ENCODE measurements at places on chromosomes 3 and 15.

- DNase-seq, result no peak
Observed at GRCh38 chr3:39435006-39435748, 28.7 kb downstream of the RPSA start.

DNA sequence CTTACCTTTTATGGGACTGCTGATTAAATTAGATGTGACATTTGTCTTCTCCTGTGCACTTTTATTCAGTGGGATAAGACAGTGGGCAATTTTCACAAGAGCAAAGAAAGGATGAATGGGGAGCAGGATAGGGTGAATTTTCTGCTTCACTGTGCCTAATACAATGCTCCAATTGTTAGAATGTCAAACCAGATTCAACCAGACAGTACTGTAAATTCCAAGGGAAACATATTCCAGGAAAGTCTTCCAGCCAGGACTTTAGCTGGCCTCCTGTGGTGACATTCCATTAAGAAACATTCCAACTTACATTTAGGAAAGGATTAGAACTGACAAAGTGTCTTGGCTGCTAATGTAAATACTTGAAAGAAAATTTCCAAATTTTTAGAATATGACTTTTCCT lies 100.1 kb upstream of the PROK2 start:
- DNase-seq, result no peak

DNA sequence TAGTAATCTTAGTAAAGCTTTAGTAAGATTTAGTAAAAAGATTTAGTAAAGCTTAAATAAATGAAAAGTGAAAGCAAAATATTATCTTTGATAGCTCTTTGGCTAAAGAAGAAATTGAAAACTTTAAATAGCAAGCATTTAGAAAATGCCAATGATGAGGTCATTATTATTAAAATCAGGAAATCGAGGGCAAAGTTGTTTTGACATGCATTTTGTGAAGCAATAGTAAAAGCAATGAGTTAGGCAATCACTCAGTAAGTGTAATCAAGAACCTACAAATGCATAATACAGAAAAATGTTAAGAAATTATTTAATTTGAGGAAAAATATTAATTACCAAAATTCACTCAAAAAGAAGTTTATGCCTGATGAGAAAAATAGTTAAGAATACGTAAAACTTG lies 280.3 kb upstream of the MME start:
- DNase-seq, result no peak

DNA sequence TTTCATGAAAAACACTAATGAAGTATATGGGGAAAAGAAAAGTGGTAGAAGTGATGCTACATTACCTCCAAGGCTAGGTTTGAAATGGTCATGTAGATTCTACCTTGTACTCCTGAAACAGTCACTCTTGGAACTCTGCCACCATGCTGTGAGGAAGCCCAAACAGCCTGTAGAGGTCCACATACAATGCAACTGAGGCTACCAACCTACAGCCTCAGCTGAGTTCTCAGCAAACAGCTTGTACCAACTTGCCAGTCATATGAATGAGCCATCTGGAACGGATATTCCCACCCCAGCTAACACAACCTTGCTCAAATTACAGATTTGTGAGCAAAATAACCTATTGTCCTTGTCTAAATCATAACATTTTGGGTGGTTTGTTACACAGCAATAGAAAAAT lies 193.5 kb downstream of the ULK4 start:
- DNase-seq, result no peak

DNA sequence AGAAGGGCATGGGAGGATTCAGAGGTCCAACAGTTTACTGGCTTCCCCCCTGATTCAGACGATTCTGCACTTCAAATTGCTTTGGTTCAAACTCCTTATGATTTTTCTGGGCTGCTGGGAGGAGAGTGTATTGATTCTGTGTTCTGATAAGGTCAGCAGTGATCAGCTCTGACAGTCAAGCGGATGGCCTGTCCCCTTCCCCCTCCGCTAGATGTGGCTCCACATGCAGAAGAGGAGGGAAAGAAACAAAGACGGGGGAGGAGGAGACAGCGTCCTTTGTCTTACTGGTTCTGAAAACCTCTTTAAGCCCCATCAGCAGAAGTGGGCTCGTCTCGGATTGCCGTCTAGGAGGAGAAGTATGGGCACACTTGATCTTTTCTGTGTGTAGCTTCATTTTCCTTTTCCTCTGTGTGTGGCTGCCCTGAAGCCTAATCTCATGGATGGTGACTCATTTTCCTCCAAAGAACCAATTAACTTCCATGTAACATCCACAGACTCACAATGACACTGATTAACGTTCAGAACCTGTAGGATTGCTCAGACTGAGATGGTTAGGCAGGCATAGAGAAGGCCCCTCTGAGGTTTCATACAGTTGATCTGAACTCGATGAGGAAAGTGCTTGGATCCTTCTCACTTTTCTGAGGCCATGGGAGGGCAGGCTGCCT lies 162.4 kb upstream of the PPP2R3A start:
- DNase-seq, result no peak

DNA sequence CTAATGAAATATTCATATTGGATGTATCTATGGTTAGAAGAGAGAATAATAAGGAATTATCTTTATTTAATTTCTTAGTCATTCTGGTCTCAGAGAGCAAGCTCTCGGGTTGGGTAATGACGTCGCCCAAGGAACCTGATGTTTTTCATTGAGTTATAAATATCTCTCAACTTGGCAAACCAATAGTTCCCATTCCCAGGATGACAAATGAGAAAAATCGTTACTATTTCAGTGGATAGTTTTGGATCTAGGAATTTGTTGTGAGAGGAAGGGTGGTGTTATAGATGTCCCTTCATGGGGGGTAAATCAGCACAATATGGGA lies 162.9 kb upstream of the NR2E3 start:
- DNase-seq, result no peak

DNA sequence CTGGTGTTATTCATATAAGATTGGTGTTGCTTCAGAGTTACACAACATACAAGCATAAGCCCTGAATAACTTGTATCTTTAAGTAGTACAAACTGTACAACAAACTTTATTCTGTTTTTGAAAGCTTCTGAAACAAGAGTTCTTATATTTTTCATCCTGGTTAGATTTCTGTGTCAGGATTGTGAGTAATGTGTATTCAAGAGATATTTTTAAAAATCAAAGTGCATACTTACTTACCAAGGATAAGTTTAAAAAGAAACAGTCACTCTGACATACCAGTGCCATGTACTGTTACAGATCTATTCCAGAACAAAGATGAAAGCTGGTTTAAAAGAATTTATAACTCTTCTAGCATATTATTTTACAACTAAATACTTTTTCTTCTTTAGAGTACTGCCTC lies 755.1 kb downstream of the ZPLD1 start:
- DNase-seq, result no peak

DNA sequence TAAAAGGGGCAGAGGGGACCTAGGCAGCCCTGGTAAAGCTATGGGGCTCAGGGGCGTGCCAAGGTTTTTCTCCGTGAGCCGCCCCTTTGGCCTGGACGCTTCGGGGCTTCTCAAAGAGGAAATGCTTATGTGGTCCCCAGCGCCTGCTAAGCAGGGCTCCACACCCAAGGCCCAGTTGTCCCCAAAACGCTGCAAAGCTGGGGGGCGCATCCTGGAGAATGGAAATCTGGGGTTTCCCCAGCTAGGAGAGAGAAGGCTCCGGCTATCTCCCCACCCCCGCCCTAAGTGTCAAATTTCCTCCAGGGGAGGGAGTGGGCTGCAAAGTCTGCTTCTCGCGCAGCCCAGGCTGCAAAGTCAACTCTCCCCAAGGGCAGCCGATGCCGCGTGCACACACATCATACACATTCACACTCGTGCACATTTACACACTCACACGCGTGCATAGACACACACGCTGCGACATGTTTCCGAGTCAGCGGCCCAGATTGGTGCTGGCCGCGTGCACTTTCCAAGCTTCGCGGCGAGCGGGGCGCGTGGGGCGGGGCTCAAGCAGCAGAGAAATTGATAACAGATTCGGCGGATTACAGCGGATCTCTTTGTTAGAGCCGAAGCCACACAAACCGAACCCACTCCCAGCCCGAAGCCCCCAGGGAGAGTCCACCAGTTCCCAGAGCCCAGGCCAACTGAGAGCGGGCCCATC lies 4.5 kb downstream of the WNT5A start:
- no peak for DNase-seq

- DNase-seq, result peak; percentile 65
Observed at GRCh38 chr15:92810418-92811138, 89.5 kb upstream of the CHD2 start.
